Central memory CD4-positive, alpha-beta T cell (primary cell): ENCODE measurements at places on chromosomes 12 and 14.

- DNase-seq, result no peak
Measured at GRCh38 chr12:3491938-3492792, 1.2 kb downstream of the PRMT8 start.

GRCh38 chr12:166425-167075 lies 47.4 kb downstream of the SLC6A12 start:
- no peak for DNase-seq

DNA sequence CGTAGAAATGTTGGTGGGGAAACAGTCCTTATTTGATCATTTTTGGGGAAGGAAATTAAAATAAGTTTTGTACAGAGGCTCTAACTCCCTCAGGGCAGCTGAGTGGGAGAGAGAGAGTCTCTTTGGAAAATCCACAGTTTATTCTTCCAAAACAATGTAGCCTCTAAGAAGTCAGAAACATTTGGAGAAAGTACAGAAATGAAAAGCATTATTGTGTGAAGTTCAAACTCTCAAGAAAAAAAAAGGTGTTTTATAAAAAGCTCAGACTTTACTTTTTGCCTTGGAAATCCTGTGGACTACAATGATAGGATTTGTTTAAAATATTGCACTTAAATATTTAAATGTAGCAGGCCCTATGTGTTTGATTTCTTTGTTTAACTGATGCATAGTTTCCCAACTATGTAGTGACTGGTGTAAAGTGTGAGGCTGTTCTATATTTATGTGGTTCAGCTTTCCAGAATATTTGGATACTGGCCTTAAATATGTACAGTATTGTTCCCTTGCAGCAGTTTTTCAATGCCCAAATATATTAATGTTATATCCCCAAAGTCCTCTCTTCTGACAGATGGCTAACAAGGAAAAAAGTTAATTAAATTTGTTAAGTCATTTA lies 82.0 kb upstream of the OTOGL start:
- DNase-seq, result no peak

DNA sequence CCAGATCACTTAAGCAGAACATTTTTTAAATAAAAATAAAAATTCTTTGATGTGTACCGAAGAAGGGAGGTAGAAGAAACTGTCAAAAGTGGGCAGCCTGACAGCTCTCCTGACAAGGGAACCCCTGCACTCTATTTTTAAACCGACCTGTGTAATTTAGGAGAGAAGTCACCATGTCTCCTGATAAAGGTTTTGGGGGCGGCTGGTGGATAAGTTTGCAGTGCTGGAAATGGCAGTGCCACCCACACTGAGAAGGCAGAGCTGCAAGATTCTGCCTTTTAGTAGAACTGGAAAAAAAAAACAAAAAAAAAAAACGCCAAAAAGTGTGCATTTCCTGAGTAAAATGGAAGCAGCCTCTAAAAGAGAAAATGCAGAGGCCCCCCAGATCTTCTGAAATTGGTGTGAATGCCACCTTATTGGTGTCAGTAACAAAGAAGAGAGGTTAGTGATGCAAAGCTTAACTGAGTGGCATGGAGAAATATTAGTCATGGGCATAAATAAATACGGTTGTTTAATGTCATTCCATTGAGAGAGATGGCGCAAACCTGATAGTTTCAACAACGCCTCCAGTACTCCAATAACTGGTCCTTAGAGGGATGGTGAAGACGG lies 24.7 kb downstream of the DUSP6 start:
- DNase-seq, result no peak

DNA sequence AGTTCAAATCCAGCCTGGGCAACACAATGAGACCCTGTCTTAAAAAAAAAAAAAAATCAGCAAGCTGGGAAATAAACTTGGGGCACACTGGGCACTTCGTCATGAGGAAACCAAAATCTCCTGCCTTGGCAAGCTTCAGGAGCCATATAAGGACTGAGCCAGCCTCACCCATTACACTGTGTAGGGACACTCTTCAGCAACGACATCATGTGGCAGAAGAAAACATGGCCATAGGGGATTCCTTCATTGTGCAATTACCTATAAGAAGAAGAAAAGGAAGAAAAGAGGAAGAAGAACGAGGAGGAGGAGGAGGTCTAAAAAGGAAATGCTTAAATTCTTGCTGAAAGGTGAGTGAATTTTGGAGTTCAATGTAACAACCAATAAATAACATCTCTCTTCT lies 26.1 kb upstream of the IFNG start:
- DNase-seq, result no peak

- DNase-seq, result no peak
Measured at GRCh38 chr14:75995372-75996041, 9.9 kb downstream of the IFT43 start.

- no peak for DNase-seq
Measured at GRCh38 chr12:19894803-19895202, 455.5 kb downstream of the AEBP2 start.

DNA sequence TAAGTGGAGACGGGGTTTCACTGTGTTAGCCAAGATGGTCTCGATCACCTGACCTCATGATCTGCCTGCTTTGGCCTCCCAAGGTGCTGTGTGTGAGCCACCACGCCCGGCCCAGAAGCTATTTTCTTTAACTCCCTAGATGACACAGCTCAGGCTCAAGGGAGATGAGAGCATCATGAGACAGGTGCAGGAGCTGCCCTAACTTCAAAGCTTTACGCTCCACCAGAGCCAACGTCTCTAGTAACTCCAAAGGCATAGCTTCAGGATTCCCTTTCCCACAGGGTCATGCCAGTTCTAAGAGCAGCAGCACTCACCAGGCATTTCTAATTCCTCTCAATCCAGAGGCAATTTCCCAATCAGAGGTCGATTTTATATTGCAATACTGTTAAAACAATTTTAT lies 21.0 kb downstream of the NDUFA12 start:
- DNase-seq, result no peak

- DNase-seq, result no peak
Measured at GRCh38 chr14:104100171-104101085, 14.9 kb downstream of the ASPG start.

DNA sequence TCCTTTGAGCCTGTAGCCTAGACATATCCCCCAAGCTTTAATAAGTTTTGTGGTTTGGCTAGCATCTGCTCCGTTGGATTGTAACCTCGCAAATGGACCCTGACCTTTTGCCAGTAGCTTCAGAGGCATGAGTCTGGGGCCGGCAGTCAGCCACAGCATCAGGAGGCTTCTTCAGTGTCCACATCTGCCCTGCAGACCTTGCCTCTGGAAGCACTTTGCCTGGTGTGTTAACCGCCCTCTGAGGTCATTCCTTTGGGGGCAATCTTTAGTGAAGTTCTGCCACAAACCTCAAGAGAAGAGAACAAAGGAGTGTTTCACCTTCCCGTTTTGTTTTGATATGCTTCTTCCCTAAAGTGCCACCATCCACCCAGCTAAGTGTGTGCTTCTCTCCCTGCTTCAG lies 71.4 kb downstream of the GNS start:
- DNase-seq, result no peak

- DNase-seq, result no peak
Measured at GRCh38 chr12:18436170-18436569, 174.9 kb downstream of the PIK3C2G start.

DNA sequence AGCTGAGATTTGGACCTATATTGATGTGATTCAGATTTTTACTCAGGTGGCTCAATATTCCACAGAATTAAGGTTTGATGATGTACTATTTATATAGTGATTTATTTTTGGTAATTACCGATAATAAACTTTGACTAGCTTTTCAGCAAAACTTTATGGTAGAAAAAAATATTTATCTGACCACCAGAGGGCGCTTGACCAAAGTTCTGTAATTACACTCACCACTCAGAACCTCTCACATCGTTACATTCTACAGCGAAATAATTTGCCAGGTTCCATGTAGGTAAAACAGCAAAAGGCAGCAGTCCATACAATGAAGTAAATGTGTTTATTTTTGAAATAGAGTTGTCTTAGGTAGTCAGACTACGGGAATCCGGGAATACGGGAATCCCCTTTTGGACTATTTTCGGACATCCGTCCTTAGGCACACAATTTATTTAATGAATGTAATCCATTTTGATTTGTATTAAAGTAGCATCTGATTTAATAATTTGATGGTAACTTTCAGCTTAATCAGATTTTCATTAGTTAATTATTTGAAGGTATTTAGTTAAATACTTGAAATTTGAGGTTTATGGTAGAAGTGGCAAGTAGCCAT lies 143.0 kb upstream of the DDHD1 start:
- DNase-seq, result peak; percentile 15

- no peak for DNase-seq
Measured at GRCh38 chr12:23066095-23066494, 441.1 kb downstream of the ETNK1 start.

- DNase-seq, result no peak
Measured at GRCh38 chr12:33514893-33515292, 75.3 kb upstream of the SYT10 start.

- no peak for DNase-seq
Measured at GRCh38 chr12:12941450-12942350, 10.3 kb downstream of the GPRC5D start.

- no peak for DNase-seq
Measured at GRCh38 chr14:105249182-105250007, 1.1 kb downstream of the BTBD6 start.

- DNase-seq, result no peak
Measured at GRCh38 chr14:29687866-29688265, 239.8 kb downstream of the PRKD1 start.

DNA sequence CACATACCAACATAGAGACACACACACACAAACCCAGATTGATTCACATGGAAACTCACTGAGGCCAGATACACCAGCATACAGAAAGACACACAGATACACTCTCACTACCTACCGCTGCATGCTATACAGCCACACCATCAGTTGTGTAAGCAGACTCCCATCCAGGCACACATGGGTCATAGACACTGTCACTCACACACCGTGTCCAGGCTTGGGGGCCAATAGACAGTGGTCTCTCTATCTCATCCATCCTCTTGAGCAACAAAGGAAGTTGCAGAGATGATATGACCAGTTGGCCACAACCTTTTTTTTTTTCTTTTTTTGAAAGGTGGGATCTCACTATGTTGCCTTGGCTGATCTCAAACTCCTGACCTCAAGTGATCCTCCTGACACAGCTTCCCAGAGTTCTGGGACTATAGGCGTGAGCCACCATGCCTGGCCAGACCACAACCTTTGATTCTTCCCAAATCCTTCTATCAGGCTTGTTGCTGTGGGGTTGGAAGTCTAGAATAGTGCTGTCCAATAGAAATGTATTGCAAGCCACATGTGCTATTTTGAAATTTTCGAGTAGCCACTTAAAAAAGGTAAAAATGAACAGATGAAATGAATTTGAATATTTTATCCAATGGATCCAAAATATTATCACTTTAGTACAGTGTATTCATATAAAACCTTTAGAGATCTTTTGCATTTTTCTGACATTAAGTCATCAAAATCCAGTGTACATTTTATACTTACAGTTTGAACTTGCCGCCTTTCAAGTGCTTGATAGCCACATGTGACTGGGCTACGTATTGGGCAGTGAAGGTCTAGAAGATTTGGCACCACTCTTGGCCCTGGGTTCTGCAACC lies 7.4 kb downstream of the LRP1-AS start:
- DNase-seq, result no peak

DNA sequence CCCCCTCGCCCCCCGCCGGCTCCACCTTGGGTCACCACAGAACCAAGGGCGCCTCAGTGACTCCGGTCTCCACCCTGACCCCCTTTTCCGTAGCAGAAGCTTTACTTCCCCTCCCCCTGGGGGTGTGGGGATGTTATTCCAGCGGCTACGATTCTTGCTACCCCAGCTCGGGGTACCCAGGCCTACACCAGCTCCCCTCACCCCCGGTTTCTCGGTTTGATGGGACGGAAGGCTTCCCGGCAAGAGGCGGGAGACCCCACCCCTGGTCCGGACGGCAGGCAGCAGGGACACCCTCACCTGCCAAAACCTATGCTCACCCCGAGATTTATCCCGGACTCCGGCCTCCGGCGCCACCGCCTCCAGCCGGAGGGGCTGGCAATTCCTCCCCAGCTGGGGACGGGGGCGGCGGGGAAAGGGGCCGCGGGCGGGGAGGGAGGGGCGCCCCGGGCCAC lies 619 bp downstream of the RAB15 start:
- DNase-seq, result no peak

GRCh38 chr12:96698521-96698920 lies 208.5 kb upstream of the NEDD1 start:
- DNase-seq, result no peak

DNA sequence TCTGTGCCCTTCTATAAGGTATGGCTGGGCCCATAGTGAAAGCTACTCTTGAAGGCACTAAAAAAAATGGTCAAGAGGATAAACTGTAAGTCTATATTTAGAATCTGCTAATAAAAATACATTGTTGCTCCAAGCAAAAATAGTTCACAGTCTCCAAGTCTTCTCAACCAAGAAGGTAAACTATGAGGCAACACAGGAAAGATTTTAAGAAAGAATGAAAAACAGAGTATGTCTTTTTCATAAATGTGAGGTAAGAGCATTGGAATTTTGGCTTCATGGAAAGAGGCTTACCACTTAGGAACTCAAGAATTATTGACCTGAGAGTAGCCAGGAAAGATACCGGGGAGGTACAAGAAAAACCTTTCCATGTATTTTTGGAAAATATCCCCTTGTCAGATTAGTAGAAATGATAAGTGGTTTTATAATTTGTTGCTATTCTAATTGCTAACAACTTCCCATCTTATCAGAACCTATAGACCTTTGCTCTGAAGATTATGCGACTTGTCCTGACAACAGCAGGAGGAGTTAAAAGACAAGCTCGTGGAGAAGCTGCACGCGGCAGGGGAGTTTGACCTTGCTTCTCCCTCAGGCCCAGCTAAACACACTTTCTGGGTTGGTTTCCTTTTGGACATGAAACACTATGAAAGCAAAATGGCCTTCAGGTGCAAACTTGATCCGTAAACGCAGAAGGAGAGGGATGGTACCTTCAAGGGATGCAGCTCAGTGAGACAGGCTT lies 238.1 kb downstream of the FOXN3 start:
- no peak for DNase-seq

DNA sequence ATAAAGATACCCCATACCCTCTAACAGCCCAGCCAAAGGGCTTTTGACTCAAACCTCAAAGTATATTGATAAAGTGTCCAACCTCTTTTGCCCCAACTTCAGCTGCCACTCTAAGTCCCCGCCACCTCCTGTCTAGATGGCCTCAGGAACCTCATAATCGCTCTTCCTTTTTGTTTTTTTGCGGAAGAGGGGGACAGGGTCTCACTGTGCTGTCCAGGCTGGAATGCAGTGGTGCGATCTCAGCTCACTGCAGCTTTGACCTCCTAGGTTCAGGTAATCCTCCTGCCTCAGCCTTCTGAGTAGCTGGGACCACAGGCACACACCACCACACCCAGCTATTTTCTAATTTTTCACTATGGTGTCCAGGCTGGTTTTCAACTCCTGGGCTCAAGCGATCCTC lies 60.3 kb downstream of the STX2 start:
- DNase-seq, result no peak

DNA sequence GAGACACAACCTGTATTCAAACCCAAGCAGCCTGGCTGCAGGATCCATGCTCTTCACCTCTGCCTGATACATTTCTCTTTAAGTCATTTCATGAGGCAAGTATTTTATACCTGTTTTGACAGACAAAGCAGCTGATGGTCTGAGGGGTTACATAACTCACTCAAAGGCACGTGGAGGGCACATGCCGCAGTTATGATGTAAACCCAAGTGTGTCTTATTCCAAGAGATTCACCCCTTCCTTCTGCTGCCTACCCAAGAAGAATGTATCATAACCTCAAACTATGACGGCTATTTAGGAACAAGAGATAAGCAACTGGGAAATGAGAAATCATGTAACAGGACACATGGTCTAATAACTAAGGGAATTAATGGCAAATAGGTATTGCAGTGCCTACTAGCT lies 329.8 kb upstream of the TMPO start:
- no peak for DNase-seq

GRCh38 chr12:18899678-18900317 lies 161.9 kb downstream of the CAPZA3 start:
- DNase-seq, result no peak

- no peak for DNase-seq
Measured at GRCh38 chr12:46942579-46942978, 116.8 kb upstream of the SLC38A4 start.
